Activated T-helper 17 cell treated with anti-CD3 and anti-CD28 coated beads, Interleukin-2, amount 50 U/mL, for 72 hours (primary cell): ENCODE measurements at places on chromosomes 16 and 17.
A peak's percentile ranks its signal among the peaks of the same experiment; 100 is the strongest.

DNA sequence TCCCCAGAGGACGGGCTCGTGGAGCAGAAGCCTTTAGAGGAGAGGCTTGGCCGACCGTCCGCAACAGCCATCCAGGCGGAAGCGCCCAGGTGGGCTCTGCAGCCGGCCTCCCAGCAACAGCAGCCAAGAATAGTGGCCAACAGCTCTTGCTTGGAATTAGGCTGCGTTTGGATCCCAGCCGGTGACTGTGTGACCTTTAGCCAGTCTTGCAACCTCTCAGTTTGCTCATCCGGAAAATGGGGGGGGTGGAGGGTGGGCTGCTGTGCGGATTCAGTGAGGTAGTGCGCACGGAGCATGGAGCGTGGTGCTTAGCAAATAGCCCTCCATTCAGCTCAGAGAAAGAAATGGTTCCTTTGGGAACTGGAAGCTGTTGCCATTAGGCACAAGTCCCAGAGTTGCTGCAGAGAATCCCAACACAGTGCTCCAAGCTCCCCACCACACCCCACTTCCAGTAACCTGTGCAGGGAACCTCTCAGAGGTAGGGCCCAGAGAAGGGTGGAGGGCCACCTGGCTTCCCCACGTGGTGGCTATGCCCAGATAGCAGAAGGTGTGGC lies 46.7 kb downstream of the RTN4RL1 start:
- H3K27me3 ChIP-seq, result peaks cover 5% of the 10 kb centered on the region
- H3K36me3 ChIP-seq, result no peaks in the 10 kb centered on the region
- H3K4me1 ChIP-seq, result peaks cover 5% of the 10 kb centered on the region
- no peak overlapping the region for H3K4me3 ChIP-seq
- H3K27ac ChIP-seq, result no peak overlapping the region

- H3K36me3 ChIP-seq, result no peaks in the 10 kb centered on the region
- no peak overlapping the region for H3K4me3 ChIP-seq
- no peak for ATAC-seq
- H3K27me3 ChIP-seq, result peaks cover 9% of the 10 kb centered on the region
- no peak overlapping the region for H3K27ac ChIP-seq
Observed at GRCh38 chr16:65831903-65832666, 534.4 kb upstream of the CDH5 start.

DNA sequence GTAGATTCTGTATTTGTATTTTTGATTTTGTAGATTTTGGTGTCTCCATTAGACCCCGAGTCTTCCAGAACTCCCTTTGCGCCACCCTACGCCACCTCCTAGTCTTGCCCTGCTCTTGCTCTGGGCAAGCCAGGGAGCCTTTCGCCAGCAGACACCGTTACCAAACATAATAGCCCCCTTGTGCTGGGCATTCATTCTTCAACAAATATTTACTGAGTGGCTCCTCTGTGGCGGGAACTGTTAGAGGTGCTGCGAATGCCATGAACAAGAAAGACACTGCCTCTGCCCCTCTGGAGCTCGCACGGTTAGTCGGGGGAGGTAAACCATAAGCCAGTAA lies 841 bp upstream of the GPT2 start:
- H3K4me1 ChIP-seq, result peaks cover 14% of the 10 kb centered on the region
- peak overlapping the region; percentile 88 for H3K27ac ChIP-seq
- H3K27me3 ChIP-seq, result peaks cover 5% of the 10 kb centered on the region
- H3K36me3 ChIP-seq, result no peaks in the 10 kb centered on the region

DNA sequence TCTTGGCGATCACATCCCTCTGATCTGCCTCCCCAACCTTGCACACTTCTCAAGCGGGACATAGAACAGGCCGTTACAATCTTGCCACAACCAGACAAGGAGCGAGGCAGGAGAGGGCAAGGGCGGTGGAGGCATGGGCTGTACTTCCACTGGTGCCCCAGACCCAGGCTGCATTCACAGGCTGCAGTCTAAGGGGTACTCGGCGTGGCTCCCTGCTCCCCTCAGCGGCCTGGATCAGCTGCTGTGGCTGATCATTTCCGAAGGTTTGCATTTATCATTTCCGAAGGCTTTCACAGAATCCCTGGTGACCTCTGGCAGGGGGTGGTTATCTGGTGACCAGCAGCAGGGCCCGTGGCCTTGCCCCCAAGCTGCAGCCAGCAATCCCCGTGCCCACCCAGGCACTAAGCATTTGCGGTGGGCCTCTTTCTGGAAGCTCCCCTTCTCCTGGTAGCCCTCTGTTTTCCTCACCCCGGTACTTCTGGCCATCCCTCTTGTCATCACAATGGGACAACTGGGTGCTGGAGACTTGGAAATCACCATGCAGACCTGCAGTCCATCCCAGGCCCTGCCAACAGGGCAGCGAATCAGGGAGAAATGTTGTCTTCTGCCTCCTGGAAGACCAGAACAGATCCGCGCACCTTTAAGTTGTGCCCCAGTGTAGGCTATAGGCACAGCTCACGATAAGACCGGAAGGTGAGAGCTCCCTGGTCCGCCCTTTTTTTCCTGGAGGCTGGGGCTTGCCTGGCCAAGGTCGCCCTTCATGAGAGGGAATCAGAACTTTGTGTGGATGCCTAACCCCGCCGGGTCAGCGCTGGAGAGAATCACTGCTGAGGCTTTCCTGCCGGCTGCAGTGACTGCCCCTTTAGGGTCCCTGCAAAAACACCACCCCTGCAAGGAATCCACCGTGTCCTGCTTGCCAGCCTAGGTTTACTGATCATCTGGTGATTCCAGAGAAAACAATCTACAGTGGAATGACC lies 1739.1 kb downstream of the TP53TG3F start:
- no peak overlapping the region for H3K4me3 ChIP-seq
- H3K27me3 ChIP-seq, result no peaks in the 10 kb centered on the region
- no peaks in the 10 kb centered on the region for H3K4me1 ChIP-seq
- ATAC-seq, result no peak

GRCh38 chr16:48067388-48067787 lies 88.4 kb downstream of the ABCC12 start:
- H3K36me3 ChIP-seq, result no peaks in the 10 kb centered on the region
- peaks cover 22% of the 10 kb centered on the region for H3K27me3 ChIP-seq
- no peaks in the 10 kb centered on the region for H3K4me1 ChIP-seq

GRCh38 chr17:73342050-73342522 lies 30.3 kb upstream of the CDC42EP4 start:
- H3K36me3 ChIP-seq, result no peaks in the 10 kb centered on the region
- H3K27ac ChIP-seq, result no peak overlapping the region
- peaks cover 5% of the 10 kb centered on the region for H3K4me1 ChIP-seq
- ATAC-seq, result no peak
- H3K4me3 ChIP-seq, result no peak overlapping the region
- H3K27me3 ChIP-seq, result no peaks in the 10 kb centered on the region

GRCh38 chr16:2147981-2148671 lies at the start of gene RAB26:
RAB26 (plus strand) TSS chr16:2148625; CDS start chr16:2148784, 159 bp downstream.
- peaks cover 4% of the 10 kb centered on the region for H3K4me1 ChIP-seq
- H3K27me3 ChIP-seq, result no peaks in the 10 kb centered on the region
- no peak within 1 kb of the TSS for H3K27ac ChIP-seq
- peak; percentile 53 for ATAC-seq
- H3K36me3 ChIP-seq, result peaks cover 23% of the 10 kb centered on the region

DNA sequence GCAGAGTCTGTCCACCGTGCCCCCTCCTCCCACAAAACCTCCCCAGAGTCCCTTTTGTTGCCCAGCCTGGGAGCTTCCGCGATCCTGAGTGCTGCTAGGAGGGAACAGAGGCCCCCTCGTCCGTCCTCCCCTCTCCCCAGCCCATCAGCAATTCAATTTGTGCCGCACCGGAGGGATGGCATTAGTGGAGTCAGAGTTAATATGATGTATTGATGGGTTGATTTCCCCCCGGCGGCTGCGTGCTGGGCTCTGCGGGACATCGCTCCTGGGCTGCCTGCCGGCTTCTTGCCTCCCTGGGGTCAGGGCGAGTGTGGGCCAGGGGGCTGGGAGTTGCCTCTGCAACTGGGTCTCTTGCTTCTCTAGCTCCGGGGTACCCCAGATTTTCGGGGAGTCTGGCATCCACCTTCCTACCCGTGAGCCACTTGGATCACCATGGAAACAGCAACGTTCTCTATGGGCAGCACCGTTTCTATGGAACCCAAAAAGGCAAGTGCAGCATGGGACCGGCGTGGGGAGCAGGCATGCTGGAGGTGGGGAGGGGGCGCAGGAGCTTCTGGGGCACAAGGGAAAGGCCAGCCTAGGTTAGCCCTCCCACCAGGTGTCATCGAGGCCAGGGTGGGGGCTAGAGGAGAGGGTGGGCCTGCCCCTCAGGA lies 42.9 kb downstream of the BAHCC1 start:
- ATAC-seq, result no peak
- peaks cover 3% of the 10 kb centered on the region for H3K27me3 ChIP-seq

- H3K4me1 ChIP-seq, result no peaks in the 10 kb centered on the region
- no peaks in the 10 kb centered on the region for H3K36me3 ChIP-seq
- H3K27me3 ChIP-seq, result peaks cover 28% of the 10 kb centered on the region
- no peak for ATAC-seq
Observed at GRCh38 chr16:86357303-86357702, 153.0 kb upstream of the FOXF1 start.

DNA sequence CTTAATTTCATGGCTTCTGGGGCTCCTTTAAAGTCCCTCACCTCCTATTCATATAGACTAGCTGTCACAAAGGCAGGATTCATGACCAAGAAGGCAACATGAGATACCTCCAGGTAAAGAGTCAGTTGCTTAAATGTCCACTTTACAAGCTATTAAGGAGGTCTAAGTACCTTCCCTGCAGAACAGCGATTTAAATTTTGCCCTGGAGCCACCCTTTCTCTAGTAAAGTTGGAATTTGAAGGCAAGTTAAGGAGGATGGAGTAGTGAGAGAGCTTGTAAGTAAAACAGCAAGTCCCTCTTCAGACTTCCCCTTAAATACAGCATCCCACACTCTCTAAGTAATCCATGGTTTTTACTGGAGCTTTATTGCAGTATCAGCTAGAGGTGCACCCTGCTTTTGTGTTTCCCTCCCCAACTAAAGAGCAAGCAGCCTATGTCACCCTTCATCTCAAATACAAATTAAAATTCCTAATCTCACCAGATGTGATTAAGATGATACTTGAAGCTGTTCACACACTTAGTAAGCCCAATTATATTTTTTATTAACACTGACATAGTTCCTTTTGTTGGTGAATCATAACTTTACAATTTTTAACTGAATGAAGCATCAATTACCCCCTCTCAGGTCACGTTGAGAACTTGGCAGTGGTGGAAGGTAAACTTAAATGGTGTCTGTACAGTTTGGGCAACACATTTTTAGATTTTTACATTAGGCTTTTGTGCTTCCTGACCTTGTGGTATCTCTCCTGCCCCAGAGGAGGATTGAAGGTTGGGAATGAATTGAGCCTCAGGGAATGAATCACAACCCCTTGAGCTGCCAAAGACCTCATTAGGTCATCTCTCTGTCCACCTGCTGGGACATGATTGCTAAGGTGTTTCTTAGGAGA lies 108.9 kb downstream of the TANGO6 start:
- no peaks in the 10 kb centered on the region for H3K27me3 ChIP-seq
- no peak overlapping the region for H3K4me3 ChIP-seq
- H3K4me1 ChIP-seq, result no peaks in the 10 kb centered on the region
- H3K27ac ChIP-seq, result no peak overlapping the region
- H3K36me3 ChIP-seq, result peaks cover 5% of the 10 kb centered on the region

GRCh38 chr16:49684696-49685095 lies 171.2 kb downstream of the ZNF423 start:
- no peaks in the 10 kb centered on the region for H3K4me1 ChIP-seq
- H3K4me3 ChIP-seq, result no peak overlapping the region
- H3K27ac ChIP-seq, result no peak overlapping the region

DNA sequence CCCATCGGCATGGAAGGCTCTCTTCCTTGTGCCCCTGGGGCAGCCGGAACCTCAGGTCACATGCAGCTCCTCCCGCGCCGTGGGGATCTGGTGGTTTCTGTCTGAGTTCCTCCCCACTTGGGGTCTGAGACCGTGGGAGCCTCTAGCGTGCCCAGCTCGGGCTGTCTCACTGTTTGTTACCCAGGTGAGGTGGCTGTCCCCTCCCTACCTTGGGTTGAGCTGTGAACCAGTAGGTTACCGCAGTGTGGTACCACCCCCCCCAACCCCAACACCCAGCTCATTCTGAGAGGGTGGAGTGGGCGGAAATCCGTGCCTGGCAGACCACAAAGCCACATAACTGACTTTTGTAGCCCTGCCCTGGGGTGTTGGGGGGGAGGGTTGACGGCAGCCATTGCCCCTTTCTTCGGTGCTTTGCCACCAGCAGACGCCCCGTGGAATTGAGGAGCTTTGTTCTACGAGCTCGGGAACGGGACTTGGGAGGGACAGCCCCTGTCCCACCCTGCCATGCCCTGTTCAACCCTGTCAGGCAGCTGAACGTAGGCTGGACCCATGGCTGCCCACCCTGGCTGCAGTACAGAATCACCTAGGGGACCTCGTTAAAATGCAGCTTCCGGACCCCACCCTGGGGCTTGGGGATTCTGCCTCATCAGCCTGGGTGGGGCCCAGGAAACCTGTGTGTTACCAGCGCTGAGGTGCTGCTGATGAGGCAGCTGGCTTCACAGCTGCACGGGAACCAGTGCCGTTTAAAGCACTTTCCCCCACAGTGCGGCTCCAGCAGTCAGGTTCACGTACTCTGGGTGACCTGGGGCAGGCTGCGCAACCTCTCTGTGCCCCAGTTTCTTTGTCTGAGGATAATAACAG lies 18.5 kb downstream of the RAP1GAP2 start:
- H3K27ac ChIP-seq, result peak overlapping the region; percentile 74
- no peaks in the 10 kb centered on the region for H3K27me3 ChIP-seq
- H3K36me3 ChIP-seq, result no peaks in the 10 kb centered on the region
- peaks cover 5% of the 10 kb centered on the region for H3K4me1 ChIP-seq
- H3K4me3 ChIP-seq, result peak overlapping the region; percentile 68

DNA sequence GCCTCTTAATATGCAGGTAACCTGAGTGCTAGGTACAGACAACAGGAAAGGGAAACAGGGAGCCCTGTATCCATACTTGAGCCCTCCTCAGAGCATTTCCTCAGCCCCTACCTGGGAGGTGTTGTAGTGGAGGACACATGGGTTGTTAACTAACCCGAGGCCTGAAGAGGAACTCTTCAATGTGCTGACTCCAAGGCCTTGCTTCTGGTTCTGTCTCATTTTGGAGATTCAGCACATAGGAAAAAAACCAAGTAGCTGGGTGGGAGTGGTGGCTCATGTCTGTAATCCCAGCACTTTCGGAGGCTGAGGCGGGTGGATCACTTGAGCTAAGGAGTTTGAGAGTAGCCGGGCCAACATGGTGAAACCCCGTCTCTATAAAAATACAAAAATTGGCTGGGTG lies 24.8 kb downstream of the SNX11 start:
- H3K27me3 ChIP-seq, result no peaks in the 10 kb centered on the region
- no peak for ATAC-seq
- no peaks in the 10 kb centered on the region for H3K4me1 ChIP-seq
- H3K4me3 ChIP-seq, result no peak overlapping the region

GRCh38 chr16:4687946-4688673 lies 5.3 kb upstream of the NUDT16L1 start:
- no peak overlapping the region for H3K4me3 ChIP-seq
- no peaks in the 10 kb centered on the region for H3K27me3 ChIP-seq
- H3K4me1 ChIP-seq, result no peaks in the 10 kb centered on the region
- peak overlapping the region; percentile 59 for H3K27ac ChIP-seq

GRCh38 chr16:89949756-89950155 lies 1.2 kb downstream of the DEF8 start:
- H3K27me3 ChIP-seq, result peaks cover 11% of the 10 kb centered on the region
- peaks cover 3% of the 10 kb centered on the region for H3K4me1 ChIP-seq
- H3K27ac ChIP-seq, result no peak overlapping the region
- ATAC-seq, result no peak
